ENCODE measurements at places on chromosomes 7 and 10.
A peak's percentile ranks its signal among the peaks of the same experiment; 100 is the strongest.

- DNase-seq = no peak
Measured at GRCh38 chr7:38880454-38880853, 28.5 kb downstream of the VPS41 start.

GRCh38 chr10:95397747-95398146 is 106.9 kb upstream of the PDLIM1 start:
- DNase-seq = no peak

DNA sequence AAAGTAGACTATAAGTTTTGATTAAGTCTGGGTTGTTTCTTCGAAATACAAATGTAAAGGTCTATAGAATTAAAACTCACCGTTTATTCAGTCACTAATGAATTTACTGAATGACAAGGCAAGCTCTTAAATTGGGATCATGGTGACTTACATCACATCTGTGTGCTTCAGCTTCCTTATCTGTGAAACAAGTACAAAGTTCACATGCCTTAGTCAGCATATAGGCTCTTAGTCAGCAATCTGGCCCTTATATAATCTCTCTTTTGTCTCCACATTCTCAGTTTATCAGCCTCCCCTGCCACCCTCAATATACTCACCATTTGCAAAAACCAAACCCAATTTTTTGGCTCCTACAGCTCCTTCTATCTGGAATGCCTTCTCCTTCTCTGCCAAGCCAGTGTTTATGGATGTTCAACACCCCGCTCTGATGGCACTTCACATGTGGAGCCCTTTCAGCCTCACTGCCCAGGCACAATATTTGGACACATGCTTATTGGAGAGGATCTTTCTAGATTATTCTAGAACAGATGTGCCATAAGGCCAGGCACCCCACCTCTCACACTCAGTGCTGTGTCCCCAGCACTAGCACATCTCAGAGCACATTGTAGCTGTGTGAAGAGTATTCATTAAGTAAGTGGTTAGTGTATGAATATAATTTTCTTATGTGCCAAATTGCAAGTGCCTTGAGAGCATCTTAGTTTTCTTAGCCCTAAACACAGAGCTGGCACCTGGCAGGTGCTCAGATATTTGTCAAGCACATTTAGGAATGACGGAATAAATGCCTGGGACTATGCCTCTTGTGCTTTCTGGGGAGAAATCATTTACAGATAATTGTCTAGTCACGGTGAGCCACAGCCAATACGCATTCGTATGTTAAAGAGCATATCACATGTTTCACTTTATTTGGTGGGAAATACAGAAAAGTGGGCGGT is 9.8 kb upstream of the LAMB1 start:
- DNase-seq = no peak

- DNase-seq = no peak
Measured at GRCh38 chr7:126806614-126807013, 446.1 kb downstream of the GRM8 start.

- DNase-seq = no peak
Measured at GRCh38 chr7:139329119-139329518, 12.0 kb upstream of the FMC1 start.

DNA sequence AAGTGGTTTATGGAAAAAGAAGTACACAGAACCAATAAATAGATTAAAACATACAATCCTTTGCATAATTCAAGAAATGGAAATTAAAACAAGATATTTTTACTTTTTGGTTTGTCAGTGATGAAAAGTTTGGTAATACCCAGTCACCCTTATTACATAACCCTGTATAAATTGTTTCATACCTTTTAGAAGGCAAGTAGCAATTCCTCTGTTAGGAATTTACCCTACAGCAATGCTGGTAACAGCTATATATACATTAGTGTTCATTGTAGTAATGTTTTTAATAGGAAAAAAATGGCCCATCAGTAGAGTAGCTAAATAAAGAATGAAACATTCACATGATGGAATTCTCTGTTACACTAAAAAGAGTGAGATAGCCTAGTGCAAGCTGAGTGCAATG is 42.7 kb downstream of the PTPN12 start:
- DNase-seq = no peak

DNA sequence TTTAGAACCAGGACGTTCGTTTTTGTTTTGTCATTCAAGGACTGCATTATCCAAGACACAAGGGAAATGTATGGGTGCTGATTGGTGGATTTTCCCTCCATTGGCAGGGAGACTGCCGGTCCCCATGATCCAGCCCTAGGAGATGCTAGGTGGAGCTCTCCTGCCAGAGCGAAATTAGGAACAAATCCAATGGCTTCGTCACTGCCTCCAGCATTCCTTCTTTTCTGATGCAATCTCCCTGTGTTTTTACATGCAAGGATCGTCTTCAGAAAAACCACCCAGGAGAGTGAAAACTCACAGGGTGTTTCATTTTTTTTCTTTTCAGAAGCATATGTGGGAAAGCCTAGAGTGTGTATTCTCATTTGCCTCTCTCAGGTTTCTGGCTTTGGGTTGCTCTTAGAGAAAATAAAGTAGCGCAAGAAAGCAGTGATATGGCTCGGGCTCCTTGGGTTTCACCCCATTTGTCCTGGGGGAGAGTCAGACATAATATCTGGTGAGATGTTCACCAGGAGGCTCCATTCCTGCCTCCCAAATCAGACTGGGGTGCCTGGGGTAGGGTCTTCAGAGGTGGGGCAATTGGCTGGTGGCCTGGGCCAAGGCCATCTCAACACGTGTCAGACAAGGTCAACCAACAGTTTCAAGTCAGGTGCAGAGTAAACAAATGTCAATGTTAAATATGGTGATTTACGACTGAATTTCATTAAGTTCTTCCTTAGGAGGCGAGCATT is 450.9 kb upstream of the MKI67 start:
- DNase-seq = no peak

DNA sequence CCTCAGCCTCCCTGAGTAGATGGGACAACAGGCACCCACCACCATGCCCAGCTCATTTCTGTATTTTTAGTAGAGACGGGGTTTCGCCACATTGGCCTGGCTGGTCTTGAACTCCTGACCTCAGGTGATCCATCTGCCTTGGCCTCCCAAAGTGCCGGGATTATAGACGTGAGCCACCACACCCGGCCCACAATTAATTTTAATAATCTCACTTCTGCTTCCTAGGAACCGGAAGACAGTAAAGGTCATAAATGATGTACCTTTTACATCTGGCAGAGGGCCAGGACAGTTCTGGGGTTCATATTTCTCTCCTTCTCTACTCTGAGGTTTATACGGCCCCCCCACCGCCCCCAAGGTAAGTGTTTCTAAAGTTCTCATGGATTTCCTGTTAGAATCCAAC is 31.2 kb upstream of the AOAH start:
- DNase-seq = no peak

DNA sequence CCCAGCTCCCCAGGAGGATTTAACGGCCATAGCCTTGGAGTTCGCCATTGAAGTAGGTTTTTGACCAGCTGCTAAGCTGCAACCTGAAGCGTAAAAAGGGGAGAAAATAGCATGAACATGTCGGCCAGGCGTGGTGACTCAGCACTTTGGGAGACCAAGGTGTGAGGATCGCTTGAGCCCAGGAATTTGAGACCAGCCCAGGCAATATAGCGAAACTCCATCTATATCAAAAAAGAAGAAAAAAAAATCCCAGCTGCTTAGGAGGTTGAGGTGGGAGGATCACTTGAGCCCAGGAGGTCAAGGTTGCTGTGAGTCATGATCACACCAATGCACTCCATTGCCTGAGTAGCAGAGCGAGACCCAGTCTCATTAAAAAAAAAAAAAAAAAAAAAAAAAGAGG is 32.2 kb upstream of the MCU start:
- DNase-seq = no peak

DNA sequence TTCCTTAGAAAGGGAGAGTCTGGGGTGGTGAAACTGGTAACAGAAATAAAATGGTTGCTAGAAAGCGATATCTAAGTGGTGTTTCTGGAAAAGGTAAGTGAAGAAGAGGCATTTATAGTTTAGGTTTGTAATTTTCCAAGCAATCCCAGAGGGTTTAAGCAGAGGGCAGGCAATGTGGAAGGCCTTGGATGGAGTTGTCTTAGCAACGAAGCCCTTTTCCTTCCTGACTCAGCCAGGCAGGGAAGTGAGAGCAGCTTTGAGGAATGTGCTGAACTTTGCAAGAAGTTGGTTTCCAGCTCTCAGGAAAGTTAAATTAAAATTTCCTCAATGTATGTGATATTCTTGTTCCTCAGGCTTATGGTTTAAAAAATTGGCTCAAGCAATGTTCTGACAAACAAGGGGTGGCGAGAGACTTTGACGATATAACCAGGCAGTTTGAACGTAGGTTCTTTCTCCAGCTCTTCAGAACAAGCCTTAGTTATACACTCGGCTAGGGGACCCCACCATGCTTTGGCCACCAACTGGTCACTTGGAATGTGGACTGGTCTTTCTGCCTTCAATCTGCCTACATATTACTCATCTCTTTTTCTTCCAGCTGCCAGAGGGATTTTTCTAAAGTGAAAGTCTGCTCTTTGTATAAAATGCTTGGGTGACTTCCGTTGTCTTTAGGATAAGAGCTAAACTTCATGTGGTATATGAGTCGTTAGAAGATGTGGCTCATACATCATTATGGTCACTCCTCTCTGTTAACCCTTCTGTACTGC is 66.9 kb upstream of the SLC25A13 start:
- no peak for DNase-seq

- no peak for DNase-seq
Measured at GRCh38 chr7:16136896-16137295, 284.4 kb downstream of the CRPPA start.

DNA sequence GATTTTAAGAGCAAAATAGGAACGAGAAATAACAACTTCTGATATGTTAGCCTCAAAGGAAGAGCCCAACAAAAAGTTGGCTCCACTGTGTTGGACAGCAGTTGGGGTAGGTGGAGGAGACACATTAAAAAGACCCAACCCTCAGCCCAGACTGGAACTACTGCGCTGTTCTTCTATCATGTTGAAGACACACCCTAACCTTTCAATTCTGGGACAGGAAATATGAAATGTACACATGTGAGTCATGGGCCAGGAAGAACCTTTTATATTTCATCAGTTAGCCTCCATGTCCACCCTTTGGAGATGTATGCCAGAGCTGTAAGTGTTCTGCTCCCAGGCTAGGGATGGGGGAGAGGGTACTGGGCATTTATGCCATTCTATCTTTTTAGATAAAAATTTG is 22.1 kb downstream of the CLDN12 start:
- DNase-seq = no peak

- DNase-seq = no peak
Measured at GRCh38 chr7:159031135-159031701, 113.4 kb downstream of the VIPR2 start.

DNA sequence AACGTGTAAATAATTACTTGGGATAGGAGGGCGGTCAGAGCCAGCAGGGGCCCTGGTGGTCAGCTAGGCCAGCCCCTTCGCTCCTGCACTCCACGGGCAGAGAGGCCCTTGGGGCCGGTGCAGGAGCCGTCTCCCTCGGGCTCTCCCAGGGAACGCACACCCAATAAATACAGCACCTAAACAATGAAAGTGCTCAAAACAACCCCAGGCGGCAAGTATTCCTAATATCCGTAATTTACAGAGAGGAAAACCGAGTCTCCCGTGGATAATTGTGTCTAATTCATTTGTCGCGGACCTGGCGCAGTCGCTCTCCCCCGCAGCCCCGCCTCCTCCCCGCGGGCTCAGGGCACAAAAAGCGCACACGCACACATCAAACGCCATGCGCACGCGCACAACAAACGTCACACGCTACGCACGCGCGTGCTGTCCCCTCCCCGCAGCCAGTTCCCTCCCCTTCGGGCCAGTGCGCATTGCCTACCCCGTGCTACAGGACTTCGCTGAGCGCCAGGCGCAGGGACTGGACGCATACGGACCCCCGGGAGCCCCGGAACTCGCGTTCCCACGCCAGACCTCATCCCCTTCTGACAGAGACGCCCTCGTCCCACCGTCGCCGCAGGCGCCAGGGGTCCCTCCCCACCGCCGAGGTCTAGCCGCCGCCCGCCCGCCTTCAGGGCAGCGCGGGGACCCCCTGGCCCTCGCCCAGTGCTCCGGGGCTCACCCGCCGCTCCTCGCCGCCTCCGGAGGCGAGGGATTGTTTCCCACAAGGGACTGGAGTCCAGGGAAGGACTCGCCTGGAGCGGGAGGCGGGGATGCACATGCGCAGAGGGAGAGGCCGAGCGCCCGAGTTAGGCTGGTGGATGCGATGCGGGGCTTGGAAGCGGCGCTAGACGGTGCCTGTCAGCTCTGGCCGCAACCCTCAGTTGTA is at the start of gene ZNF248:
Gene ZNF248, minus strand, starts transcription at position 324 of the 925 bp plus-strand sequence. CDS start 1,300 bp downstream, outside the sequence.
- DNase-seq = peak; percentile 95

DNA sequence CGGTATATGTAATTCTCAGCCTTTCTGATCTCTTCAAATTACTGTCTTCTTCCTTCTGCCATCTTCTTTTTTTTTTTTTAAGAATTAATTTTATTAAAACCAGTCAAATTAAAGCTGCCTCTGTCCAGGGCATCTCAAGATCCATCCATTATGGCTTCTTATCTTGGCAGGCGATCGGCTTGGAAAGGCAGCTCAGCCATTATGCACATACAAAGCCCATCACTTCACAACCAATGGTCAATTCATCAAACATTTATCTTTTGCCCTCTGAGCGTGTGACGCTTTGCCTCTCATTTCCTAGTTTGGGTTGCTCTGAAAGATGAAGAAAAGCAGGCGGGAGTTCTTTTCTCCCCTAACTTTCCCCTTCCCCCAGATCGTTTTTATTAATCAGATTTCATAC is 591.6 kb downstream of the LRMDA start:
- no peak for DNase-seq

DNA sequence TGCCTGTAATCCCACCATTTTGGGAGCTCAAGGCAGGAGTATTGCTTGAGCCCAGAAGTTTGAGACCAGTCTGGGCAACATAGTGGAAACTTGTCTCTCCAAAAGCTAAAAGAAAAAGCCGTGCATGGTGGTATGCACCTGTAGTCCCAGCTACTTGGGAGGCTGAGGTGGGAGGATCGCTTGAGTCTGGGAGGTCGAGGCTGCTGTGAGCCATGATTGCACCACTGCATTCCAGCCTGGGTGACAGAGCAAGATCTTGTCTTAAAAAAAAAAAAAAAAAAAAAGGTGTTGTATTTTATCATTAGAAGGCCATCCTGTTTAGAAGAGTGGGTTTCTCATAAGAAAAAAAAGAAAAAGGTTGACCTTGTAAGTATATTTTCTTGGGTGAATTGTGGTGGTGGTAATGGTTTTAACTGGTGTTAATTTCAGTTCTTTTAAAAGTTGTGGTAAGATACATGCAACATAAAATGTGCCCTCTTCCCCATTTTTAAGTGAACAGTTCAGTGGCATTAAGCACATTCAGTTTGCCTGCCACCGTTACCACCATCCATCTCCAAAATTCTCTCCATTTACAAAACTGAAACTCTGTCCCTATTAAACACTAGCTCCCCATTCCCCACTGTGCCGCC is 34.7 kb downstream of the GRIFIN start:
- no peak for DNase-seq

GRCh38 chr10:79352035-79352877 is 5.0 kb downstream of the PPIF start:
- no peak for DNase-seq

GRCh38 chr7:120770206-120770605 is 87.7 kb downstream of the TSPAN12 start:
- no peak for DNase-seq

GRCh38 chr7:760006-760405 is 32.9 kb upstream of the PRKAR1B start:
- DNase-seq = no peak

Data from CD4-positive, alpha-beta T cell treated with Interleukin-1 beta for 1 hour (primary cell).